Left lung (tissue), 14 donors: ENCODE measurements at places on chromosomes 5 and 9. TPM values are rescaled to one million over a fixed set of nuclear protein-coding genes. Genes with fewer than 3 reads are reported as not detected.

DNA sequence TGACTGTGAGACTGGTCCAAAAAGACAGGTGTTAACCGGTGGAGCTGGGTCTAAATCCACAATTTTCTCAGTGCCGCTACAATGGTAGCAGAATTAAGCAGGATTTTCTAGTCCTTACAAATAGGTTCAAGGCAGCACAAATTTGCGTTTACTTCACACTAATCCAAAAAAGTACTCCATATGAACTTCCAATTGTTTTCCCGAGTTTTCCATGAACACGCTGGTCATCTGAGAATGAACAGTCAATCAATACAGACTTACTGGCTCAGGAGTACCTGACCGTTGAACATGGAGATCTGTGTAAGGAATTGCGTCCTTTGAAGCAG, 709 bp downstream of the SLC35D2 start:
- no peaks in the 10 kb centered on the region for H3K36me3 ChIP-seq
- H3K27ac ChIP-seq = peak overlapping the region; percentile 75
- peak overlapping the region; percentile 68 for H3K4me3 ChIP-seq
- DNase-seq = no peak
- H3K27me3 ChIP-seq = no peaks in the 10 kb centered on the region

The ATP10B gene
- total RNA-seq = 0.39 TPM

GRCh38 chr5:160773646-160774410, 78.2 kb downstream of the ATP10B start:
- H3K36me3 ChIP-seq = no peaks in the 10 kb centered on the region
- H3K4me3 ChIP-seq = no peak overlapping the region
- no peak for DNase-seq

DNA sequence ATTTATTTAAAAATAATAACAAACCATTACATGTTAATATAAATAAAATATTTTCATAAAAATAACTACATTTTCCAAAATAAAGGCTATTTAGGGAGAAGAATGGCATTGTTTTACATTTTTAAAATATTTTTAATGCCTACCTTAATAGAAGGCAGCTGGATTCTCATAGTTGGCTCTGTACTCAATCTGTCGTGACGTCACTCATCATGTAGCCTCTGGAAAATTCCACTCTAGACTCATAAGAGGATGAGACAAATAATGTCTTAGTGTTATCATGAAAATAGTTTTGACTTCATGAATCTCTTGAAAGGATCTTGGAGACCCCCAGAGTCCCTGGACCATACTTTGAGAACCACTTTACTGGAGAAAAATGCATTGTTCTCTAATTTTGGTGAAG, 93.1 kb downstream of the NXNL2 start:
- no peaks in the 10 kb centered on the region for H3K4me1 ChIP-seq
- no peaks in the 10 kb centered on the region for H3K27me3 ChIP-seq
- H3K27ac ChIP-seq = no peak overlapping the region
- DNase-seq = no peak

DNA sequence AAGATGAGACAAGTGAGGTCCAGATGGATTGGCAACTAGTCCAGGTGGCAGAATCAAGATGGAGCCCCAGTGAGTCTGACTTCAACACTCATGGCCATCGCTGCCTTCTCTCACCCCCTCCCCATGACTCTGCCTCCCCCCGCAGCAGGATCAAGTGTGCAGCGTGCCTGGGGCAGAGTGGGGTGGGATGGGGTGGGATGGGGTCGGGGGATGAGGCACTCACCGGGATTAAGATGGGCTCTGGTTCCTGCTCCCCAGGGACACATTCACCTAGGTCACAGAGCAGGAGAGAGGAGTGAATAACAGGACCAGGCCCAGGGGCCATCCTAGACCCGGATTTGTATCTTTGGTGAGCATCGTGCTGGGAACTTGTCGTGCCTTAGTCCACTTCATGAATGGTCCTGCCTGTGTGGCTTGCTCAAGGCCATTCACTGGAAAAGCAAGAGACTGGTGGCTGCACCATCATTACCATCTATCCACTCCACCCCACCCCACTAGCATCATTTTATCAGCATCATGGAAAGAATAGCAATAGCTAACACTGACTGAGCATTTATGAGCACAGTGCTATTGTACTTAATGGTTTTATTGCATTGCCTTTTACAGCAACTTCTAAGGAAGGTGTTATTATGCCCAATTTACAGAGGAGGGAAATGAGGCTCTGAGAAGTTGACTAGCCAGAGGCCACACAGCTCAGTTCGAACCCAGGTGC, 8.5 kb downstream of the AMBP start:
- H3K4me3 ChIP-seq = no peak overlapping the region
- H3K27ac ChIP-seq = no peak overlapping the region
- no peaks in the 10 kb centered on the region for H3K36me3 ChIP-seq
- H3K27me3 ChIP-seq = peaks cover 4% of the 10 kb centered on the region

- no peaks in the 10 kb centered on the region for H3K36me3 ChIP-seq
- no peaks in the 10 kb centered on the region for H3K4me1 ChIP-seq
- H3K27me3 ChIP-seq = no peaks in the 10 kb centered on the region
- no peak for DNase-seq
Observed at GRCh38 chr5:168603746-168604145, 24.6 kb upstream of the PANK3 start.

DNA sequence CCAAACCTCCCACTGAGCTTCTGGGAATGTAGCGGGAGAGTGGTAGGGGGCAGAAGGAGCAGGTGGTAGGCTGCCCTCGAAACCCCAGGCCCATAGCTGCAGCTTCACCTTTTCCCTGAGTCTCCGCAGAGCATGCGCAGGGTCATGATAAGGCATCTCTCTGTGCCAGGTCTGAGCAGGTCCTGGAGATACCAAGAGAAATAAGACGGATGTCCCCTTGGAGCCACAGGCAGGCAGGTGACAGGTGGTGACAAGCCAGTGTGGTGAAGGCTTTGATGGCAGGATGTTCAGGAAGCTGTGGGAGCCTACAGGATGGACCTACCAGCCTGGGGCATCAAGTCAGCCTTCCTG, 68.1 kb downstream of the HMCN2 start:
- no peaks in the 10 kb centered on the region for H3K27me3 ChIP-seq
- H3K4me3 ChIP-seq = no peak overlapping the region
- H3K27ac ChIP-seq = no peak overlapping the region
- no peaks in the 10 kb centered on the region for H3K36me3 ChIP-seq
